Upper lobe of left lung (tissue), 6 donors: ENCODE measurements at places on chromosomes 7 and 10. TPM values are rescaled to one million over a fixed set of nuclear protein-coding genes. Genes with fewer than 3 reads are reported as not detected.

DNA sequence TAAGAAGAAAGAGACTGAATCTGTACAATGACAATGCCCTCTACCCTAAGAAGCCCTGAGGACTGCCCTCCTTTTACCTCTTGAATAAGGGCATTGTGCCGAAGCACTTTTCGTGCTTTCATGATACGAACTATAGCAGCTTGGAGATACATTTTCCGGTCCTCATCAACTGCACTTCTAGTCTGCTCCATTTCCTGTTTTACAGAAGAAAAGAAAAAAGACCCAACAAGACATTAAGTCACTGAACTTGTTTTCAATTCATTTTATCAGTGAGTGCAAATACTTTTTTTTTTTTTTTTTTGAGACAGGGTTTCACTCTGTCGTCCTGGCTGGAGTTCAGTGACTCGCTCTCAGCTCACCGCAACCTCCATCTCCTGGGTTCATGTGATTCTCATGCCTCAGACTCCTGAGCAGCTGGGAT lies 78.4 kb downstream of the CUL2 start:
- no peak for DNase-seq

- no peak for DNase-seq
Observed at GRCh38 chr10:47396311-47396717, 12.2 kb upstream of the ZNF488 start.

Gene BUD23
- total RNA-seq: 49.2 TPM

Gene LAMB1
- total RNA-seq: 107 TPM

Gene RELN
- total RNA-seq: not detected

DNA sequence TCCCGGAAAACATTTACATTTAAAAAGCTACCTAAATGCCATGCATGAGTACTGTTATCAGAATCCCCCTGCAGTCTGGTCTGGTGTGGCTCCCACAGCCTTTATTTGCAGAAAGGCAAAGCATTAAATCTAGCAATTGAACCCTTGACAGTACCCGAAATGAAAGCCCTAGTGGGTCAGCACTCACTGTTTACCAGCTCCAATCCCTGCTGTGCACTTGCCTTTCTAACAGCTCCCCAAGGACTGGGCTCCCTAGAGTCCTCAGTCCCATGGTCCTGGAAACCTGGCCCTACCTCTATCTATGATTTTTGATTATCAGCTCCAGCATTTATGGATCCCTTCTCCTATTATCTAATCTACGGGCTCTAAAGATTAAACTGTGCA lies 1.9 kb upstream of the MACC1 start:
- no peak for DNase-seq

Gene GPC2
- 25.1 TPM for total RNA-seq

Gene EPHB6
- 10.5 TPM for total RNA-seq

Gene BAMBI
- total RNA-seq: 7.1 TPM

DNA sequence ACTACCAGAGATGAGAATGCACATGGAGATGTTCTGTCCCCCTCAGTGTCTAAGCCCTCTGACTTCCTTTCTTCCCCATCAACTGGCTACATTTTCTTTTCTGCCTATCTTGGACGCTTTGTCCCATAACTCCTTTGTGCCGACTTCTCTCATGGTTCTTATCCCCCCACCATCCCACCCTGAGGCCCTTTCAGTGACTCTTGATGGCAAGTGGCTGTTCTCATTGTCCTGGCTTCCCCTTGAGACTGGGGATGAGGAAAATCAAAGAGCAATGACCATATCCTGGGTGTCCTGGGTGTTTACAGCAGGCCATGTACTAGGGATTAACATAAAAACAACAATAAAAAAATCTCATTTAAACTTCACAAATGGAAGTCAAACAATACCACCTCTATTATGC lies 18.8 kb upstream of the GGCT start:
- no peak for DNase-seq

DNA sequence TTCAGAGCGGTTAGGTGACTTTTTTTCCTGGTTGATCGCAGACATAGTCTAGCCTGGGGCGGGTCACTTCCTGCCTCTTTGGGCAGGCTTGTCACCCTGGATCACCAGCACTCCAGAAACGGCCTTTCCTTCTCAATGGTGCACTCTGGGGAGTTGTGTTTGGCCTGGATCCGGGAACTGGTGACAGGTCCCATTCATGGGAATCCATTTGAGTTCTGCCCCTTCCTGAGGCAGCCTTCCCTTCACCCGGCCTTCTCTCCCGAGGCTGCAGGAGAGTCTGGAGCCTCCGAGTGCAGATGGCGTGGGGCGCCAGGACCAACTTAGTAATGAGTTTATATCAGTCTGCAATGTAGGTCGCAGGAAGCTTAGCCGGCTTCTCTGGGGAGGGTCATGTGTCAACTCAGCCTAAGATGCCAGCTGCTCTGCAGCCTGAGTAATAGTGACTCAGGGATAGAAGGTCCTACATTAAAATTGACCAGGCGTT lies 54.2 kb downstream of the TACR2 start:
- DNase-seq: no peak

GRCh38 chr7:151348970-151349369 lies 7.4 kb downstream of the NUB1 start:
- DNase-seq: no peak

DNA sequence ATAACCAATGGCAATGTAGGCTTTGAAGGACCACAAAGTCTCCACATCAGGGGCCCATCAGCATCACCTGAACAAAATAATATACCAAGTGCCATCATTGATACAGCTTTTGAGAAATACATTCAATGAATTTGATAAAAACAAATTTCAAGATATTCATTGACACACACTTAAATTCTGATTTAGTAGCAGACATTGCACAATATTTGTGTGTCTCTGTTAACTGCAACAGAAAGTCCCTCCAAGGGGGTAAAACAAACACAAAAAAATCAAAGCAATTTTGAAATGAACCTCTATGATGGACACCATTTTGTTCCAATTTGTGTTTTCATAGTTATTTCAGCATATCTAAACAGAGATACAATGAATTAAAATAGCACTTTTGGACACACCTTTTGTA lies 86.8 kb upstream of the RSU1 start:
- no peak for DNase-seq

- no peak for DNase-seq
Observed at GRCh38 chr10:63673246-63673645, 152.0 kb downstream of the REEP3 start.

DNA sequence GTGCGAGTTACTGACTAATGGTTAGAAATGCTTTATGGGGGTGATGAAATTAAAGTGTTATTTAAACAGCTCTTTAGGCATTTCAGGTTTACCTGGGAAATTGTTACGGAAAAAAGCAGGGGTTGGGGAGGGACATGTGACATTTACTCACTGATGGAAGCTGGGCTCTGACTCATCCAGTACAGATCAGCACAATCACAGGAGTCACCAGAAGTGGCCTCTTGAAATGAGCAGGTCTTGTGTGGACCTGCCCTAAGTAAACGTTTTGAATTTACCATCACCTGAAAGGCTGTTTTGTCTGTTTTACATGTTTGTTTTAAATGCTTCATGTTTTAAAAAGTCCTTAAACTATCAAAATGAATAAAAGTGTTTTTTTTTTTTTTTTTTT lies 2.3 kb downstream of the GLRX3 start:
- peak; percentile 84 for DNase-seq

Gene CALHM3
- total RNA-seq: 0.79 TPM

DNA sequence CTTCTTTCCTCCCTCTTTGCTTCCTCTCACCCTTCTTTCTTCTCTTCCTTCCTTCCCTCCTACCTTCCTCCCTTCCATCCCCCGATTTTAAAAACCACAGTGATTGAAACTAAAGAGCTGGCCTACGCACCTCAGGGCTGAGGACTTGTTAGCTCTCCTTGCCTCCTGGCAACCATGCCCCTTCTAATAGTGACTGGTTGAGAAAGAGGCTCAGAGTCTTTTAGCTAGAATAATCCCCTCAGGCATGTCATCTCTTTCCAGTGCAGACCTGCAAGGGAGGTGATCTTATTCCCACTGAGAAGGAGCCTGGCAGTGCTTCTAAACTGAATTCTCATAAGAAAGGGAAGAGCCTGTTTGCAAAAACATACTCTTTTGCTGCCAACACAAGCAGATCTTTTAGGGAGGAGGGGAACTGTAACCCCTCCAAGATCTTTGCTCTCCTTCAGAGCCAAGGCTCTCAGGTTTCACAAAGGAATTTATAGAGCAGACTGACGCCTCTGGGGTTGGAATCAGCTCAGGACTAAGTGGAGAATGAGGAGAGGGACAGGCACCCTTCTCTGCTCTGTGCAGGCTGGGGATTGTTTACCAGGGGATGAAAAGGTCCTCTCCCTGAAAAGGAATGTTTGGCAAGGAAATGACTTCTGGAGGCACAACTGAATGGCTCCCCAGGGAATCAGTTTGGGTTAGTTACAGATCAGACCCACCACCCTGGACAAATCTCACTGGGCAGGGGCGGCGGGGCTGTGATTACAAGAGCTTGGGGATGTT lies 9.4 kb upstream of the ANKRD1 start:
- DNase-seq: no peak

Gene DTX2
- total RNA-seq: 24.2 TPM

Gene HOXA2
- 0.49 TPM for total RNA-seq

DNA sequence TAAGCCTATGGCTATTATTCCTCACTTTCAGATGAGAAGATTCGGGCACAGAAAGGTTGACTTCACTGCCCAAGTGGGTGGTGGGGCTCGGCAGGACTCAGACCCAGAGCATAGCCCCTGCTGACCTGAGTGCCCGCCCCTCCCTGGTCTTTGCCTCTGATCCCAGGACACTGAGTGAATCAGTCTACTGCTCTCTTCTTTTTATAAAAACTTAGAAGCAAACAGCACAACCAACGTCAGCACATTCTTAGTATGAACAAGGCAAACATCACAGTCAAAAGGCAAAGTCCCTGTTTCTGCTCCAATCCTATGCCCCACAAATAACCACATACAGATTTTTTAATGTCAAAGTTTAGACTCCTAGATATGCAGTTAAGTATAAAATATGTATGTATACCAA lies 237.8 kb downstream of the ZMYND11 start:
- no peak for DNase-seq

GRCh38 chr10:80199828-80200227 lies 5.5 kb downstream of the ANXA11 start:
- no peak for DNase-seq

- peak; percentile 79 for DNase-seq
Observed at GRCh38 chr10:17181751-17182150, 19.7 kb downstream of the TRDMT1 start.

GRCh38 chr7:121578669-121579068 lies 182.6 kb upstream of the FAM3C start:
- no peak for DNase-seq

Gene KCNH2
- 0.59 TPM for total RNA-seq

Gene UPP1
- 62.0 TPM for total RNA-seq

Gene GSTO2
- 9.9 TPM for total RNA-seq

Gene STOX1
- total RNA-seq: 0.23 TPM

Gene VGF
- 0.33 TPM for total RNA-seq

GRCh38 chr7:36203071-36203790 lies 50.2 kb downstream of the EEPD1 start:
- DNase-seq: no peak

DNA sequence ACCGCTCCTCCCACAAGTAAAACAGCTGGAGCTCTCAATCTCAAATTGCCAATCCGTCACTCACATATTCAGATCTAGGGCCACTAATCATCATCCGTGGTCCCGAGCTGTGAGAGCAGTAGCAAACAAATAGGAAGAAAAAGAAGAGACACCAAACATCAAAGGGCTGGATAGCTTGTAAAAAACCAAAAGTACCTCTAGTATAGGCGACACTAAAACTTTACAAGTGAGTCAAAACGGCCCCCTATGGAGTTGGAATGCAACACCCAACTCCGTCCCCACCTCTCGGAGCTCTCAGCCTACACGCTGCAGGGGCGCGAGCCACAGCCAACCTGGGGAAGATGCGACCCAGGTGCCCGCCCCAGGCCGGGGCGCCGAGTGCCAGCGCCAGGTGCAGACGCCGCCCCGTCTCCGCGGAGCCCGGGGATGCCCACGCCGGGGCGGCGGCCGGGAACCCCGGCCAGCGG lies 581 bp downstream of the FAM3C start:
- no peak for DNase-seq

Gene OR6V1
- total RNA-seq: not detected

DNA sequence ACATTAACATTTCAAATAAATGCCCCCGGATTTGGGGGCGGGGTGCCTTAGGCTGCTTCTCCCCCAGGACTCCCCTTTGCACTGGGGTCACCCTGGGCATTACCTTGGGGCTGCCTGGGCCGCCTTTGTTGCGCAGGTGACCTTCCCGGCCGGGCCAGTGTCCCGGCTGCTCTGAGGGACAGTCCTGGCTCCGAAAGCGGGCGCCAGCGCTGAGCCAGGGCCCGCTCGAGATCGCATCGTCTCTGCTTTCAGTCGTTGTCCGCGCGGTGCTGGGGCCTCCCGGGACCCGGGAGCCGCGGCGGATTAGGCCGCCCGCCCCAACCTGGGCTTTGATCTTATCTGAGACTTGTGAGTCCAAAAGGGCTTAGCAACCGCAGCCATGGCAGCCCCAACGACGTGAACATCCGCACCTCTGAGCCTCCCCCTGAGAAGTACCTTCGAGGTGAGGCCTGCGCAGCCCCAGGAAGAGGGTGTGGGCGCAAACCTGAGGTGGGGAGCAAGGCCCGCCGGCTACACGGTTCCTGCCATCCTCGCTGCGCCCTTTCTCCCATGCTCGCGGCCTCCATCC lies 14.8 kb upstream of the WAPL start:
- DNase-seq: no peak

- no peak for DNase-seq
Observed at GRCh38 chr10:677750-678661, 11.5 kb downstream of the DIP2C start.

Gene STAG3
- not detected for total RNA-seq

DNA sequence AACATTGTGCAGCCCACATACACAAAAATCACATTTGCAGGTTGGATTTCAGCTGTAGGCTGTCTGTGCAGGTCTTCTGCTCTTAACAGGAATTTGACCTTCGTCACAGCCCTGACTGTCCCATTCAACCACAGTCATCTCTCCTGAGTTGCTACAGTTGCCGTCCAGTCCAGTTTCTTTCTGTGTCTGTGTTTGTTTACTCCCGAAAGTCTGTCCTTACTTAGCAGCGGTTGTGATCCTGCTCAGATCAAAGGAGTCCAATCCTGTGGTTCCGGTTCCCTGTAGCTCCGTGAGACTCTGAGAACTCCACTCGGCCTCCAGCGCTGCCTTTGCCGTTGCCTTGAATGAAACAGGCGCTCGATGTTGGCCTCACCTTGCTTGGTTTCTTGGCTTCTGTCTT lies 111.6 kb upstream of the GATA3 start:
- DNase-seq: no peak

- no peak for DNase-seq
Observed at GRCh38 chr10:44153918-44154670, 230.8 kb downstream of the CXCL12 start.

DNA sequence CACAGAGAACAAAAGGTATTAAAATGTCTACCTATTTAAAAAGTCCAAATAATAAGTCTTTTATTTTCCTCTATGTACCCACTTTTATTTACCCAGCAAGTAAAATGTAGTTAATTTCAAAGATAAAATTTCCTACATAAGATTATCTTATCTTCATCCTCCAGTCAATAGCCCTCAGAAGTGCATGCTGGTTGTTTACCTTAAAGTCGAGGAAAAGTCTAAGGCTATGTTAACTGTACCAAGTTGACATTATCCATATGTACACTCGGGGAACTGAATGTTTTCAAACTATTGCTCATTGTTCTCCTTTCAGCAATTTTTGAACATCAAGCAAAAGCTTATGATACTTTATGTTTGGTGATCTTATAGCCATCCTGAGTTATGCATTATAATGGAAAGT lies 24.1 kb upstream of the LIPF start:
- DNase-seq: no peak

Gene MKX
- total RNA-seq: 0.57 TPM

GRCh38 chr7:37342176-37342687 lies 106.4 kb downstream of the ELMO1 start:
- DNase-seq: no peak

GRCh38 chr7:114183311-114184088 lies 231.1 kb upstream of the FOXP2 start:
- DNase-seq: no peak
